RPMI7951 (cell line): ENCODE measurements at places on chromosomes 6 and 20. TPM values are rescaled to one million over a fixed set of nuclear protein-coding genes. Genes with fewer than 3 reads are reported as not detected.

Gene COL10A1
- 72.6 and 96.8 TPM in 2 replicates for total RNA-seq

Gene FGD2
- total RNA-seq = not detected in 2 replicates

Gene SNAI1
- 1.4 and 1.7 TPM in 2 replicates for total RNA-seq

GRCh38 chr20:2596673-2597279 is 55.7 kb upstream of the NOP56 start:
- DNase-seq = peak; percentile 28

DNA sequence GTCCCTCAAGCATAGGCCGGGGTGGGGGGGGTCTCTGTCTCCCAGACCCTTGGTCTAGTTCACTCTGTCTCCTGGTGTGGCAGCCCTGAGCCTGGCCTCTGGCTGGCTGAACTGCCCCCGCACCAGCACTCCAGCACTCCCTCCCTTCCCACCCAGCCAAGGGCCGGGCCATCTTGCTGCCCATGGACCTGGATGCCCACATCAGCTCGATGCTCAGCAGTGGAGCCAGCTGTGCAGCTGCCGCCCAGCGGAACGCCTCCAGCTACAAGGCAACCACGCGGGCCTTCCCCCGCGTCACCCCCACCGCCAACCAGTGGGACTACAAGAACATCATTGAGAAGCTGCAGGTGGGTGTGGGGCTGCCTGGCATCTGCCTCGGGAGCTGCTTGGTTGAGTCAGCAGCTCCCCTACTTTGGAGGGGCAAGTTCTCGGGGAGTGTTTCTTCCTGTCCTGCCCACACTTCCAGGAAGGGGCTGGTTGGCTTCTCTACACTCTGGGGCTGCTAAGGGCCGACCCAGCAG is 28.4 kb downstream of the UQCC2 start:
- peak; percentile 46 for DNase-seq

- DNase-seq = no peak
Observed at GRCh38 chr6:148514091-148514845, 171.6 kb downstream of the SASH1 start.

- no peak for DNase-seq
Observed at GRCh38 chr20:41011551-41012067, 17.0 kb upstream of the TOP1 start.

- DNase-seq = no peak
Observed at GRCh38 chr20:37943501-37944455, 40.9 kb downstream of the VSTM2L start.

Gene MYMX
- total RNA-seq = not detected in 2 replicates

Gene GPRC6A
- total RNA-seq = not detected in 2 replicates

Gene TINAG
- total RNA-seq = not detected in 2 replicates

Gene TFAP2D
- total RNA-seq = not detected in 2 replicates

Gene SALL4
- total RNA-seq = 2.3 and 2.5 TPM in 2 replicates

Gene SLC12A5
- 0.96 TPM in 1 of 2 replicates, not detected in the other for total RNA-seq

DNA sequence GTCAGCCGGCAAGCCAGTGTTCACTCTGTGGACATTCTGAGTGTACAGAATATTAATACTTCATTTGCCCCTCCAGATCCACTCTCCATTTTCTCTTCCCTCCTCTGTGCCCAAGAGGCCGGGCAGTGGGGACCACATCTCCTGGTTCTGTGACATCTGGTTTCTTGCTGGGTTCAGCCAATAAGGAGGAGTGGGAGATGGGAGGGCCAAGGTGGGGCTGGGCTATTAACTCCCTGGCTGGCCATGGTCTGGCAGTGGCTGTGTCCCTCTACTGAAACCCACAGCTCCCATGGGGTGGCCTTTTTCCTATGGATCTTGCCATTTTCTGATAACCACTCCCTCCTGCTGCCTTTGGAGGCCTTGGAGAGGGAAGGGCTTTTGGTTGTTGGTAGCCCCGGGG is 30.0 kb upstream of the SALL4 start:
- no peak for DNase-seq

Gene UST
- total RNA-seq = 5.7 and 6.8 TPM in 2 replicates
